Dermis lymphatic vessel endothelial cell (primary cell): ENCODE measurements at places on chromosomes 2 and 18. TPM values are rescaled to one million over a fixed set of nuclear protein-coding genes. Genes with fewer than 3 reads are reported as not detected.

AMMECR1L gene
- 14.2 and 16.4 TPM in 2 replicates for total RNA-seq

NAGK gene
- total RNA-seq: 47.9 and 78.0 TPM in 2 replicates

PLGLB1 gene
- total RNA-seq: 0.11 and 1.7 TPM in 2 replicates

C2orf66 gene
- 0.09 TPM in 1 of 2 replicates, not detected in the other for total RNA-seq

RAPGEF4 gene
- total RNA-seq: 18.8 and 23.8 TPM in 2 replicates

SLC30A3 gene
- total RNA-seq: 6.3 and 21.2 TPM in 2 replicates

HNRNPLL gene
- total RNA-seq: 42.7 and 46.1 TPM in 2 replicates

LHCGR gene
- not detected in 2 replicates for total RNA-seq

CYS1 gene
- under 0.01 and 0.11 TPM in 2 replicates for total RNA-seq

GPR155 gene
- 1.1 and 1.5 TPM in 2 replicates for total RNA-seq

ANKRD30BL gene
- not detected in 2 replicates for total RNA-seq

ACTG2 gene
- total RNA-seq: not detected in 2 replicates

CNTNAP5 gene
- total RNA-seq: under 0.01 TPM in 1 of 2 replicates, not detected in the other

SERPINB4 gene
- total RNA-seq: not detected in 2 replicates

CYP27C1 gene
- 0.11 TPM in 1 of 2 replicates, not detected in the other for total RNA-seq

SMCHD1 gene
- 49.6 and 59.9 TPM in 2 replicates for total RNA-seq

ANO7 gene
- 1.2 and 3.0 TPM in 2 replicates for total RNA-seq

EMILIN1 gene
- 22.8 and 34.8 TPM in 2 replicates for total RNA-seq

AQP12A gene
- total RNA-seq: not detected in 2 replicates

TUBA4B gene
- total RNA-seq: not detected in 2 replicates
